ENCODE measurements at places on chromosomes 5 and 9. TPM values are rescaled to one million over a fixed set of nuclear protein-coding genes. Genes with fewer than 3 reads are reported as not detected.

DNA sequence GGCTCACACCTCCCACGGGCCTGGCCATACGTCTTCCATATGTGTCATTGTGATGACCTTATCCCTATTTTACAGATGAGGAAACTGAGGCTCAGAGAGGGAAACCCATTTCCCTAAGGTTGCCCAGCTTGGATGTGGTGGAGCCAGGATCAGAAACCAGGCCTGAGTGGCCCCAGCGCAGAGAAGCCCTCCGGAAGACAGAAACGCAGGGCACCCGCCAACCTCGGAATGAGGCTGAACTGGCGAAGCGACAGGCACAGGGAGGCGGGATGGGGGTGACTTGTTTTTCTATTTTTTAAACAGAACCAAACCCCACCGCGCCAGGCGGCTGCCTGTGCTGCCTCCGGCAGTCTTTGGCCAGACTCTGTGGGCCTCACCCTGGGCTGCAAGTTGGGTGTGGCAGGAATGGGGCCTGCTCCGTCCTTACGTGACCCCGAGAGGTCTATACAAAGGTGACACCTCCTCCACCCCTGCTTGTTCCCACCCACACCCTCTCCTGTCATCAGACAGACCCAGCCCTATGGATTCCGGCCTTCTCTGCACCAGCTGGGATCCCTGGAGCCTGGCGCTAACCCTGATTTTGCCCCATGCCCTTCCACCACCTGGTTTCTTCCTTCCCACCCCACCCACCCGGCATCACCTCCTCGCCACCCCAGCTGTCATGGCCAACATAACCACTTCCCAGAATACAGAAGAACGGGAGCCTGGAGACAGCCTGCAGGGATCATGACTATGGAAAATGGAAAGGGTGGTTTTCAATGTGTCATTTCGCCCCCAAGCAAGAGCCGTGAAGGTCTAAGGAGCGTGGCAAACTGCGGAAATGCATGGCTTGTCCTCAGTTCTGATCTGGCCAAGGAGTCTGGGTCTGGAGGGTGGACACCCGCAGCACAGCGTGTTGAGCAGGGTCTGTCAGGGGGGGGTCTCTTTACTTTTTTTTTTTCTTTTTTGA is 23.6 kb downstream of the PLPP7 start:
- DNase-seq, result no peak

DNA sequence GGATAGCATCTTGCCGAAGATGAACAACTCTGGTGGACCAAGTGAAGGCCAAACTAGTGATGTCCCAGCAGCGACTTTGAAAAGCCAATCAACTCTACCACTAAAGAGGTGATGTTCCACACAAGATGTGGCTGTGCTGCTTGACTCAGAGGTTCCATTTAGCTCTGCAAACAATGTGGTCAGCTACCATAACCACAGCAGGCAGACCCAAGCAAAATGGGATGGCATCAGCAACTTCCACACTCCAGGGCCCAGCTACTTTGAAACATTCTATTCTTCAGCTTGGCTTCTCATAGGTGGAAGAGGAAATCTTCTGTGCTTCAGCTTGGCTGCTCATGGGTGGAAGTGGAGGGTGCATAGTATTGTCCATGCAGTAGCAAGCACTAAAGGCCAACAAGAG is 70.5 kb downstream of the IRX2 start:
- no peak for DNase-seq

TRAPPC13 gene
- 14.0 TPM for total RNA-seq

GRCh38 chr5:135834639-135835529 is at the start of gene SLC25A48:
Gene SLC25A48, plus strand, starts transcription at chr5:135834663. Its CDS starts 185 bp downstream, at chr5:135834848.
- DNase-seq, result peak; percentile 62

DNA sequence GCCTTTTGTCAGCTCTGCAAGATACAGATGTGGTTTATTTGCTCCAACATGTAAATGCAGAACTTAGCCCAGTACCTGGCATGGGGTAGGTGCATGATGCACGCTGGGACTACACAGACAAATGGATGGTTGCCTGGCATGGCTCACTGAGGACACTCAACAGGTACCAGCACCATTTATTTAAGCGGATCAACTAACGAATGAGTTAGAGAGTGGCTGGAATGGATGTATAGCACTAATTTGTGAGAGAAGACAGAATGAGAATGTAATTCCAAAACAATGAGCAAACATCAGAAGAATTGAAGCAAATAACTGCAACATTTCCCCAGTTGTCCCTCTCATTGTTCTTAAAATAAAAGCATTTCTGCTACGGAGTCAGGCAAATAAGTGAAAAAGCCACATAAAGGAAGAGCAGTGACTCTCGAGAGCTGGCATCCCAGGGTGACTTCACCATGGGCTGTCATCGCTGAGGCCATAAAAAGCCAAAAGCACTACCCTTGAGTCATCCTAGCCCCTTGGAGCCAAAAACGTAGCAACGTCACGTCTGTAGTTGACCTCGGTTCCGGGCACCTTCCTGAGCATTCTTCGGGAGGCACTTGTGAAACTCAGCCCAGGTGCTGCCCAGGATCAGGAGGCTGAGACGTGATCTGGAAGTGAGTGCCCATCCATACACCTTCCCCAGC is 290.3 kb downstream of the NSG2 start:
- no peak for DNase-seq

DNA sequence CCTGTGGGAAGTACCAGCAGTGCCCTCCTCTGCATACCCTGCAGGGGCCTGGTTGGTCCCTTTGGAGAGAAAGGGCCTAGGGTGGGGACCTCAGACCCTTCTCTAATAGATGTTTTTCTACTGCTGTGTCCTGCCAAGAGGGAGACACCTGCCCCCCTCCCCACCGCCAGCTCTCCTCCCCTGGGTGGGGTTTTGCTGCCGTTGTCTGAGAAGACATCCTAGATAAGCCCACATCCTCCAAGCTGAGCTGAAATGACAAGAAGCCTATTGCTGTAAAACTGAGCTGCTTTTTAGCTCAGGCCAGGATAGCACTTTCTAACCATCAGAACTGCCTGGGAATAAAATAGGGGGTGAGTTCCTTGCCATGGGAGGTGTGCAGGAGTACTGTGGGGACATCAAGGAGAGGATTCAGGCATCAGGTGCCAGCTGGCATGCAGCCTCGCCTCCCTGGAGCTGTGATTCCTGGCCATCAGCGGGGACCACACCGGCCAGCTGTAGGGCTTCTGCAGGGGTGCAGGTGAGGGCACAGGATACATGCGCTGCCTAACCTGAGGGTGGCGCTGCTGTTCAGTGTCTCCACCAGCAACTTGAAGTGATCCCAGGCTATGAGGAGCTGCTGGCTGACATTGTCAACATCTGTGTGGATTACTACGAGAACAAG is 37.9 kb downstream of the CYFIP2 start:
- no peak for DNase-seq

DNA sequence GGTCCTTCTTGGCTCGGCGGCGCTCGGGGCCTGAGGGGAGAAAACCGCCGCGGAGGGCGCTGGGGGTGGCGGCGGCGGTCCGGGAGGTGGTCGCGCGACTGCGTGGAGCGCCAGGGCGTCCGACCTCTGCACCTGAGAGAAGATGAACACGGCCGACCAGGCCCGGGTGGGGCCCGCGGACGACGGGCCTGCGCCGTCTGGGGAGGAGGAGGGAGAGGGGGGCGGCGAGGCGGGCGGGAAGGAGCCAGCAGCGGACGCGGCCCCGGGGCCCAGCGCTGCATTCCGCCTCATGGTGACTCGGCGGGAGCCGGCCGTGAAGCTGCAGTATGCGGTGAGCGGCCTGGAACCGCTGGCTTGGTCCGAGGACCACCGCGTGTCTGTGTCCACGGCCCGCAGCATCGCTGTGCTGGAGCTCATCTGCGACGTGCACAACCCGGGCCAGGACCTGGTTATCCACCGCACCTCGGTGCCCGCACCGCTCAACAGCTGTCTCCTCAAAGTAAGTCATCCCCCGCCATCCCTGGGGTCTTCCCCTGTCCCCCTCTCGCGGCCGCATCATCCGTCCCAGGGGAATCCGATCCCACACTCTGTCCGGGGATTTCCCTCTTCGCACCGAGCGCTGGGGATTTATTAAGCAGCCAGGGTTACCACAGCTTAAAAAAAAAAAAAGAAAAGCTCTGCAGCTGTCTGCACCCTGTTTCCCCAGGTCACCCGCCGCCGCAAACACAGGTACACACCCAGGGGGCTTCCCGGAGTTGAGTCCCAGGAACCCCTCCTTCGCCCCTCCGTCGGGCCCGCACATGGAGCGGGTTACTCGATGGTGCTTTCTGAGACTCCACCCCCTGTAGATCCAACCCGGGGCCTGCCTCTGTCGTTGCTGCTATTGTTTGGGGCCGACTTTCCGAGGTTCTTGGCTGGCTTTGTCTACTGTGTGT is at the start of gene GTF3C4:
Gene GTF3C4, plus strand, starts transcription at position 8 of the 935 bp plus-strand sequence. Its CDS starts 135 bp downstream, at position 143.
- DNase-seq, result peak; percentile 45

PROB1 gene
- 2.0 TPM for total RNA-seq

DNA sequence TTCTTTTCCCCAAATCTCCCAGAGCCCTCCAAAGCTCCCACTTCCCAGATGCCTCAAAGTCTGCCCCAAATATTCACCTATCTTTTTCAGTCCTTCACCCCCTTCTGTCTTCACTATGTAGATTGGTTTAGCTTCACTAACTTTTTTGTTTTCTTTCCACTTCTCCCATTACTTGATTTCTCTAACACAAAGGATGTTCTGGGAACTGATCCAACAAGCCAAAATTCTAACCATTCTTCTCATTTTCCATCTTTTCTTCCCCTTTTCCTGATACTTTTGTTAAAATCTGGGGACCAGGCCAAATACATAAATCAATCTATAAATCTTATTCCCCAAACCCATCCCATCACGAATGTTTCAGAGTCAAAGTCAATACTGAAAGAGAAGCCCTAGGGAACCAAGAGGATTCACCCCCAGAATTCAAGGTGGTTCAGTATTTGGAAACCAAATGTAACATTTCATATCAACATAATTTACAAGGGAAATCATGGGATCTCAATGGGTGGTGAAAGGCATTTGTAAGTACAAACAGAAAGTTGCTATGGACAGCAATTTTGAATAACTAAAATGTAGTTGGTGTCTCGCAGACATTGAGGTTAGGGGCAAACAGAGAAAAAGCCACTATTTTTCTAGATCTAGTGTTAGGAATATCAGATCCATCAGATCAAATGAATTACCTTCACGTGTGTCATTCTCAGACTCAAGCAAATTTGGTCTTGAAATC is 35.3 kb downstream of the APTX start:
- DNase-seq, result no peak

GRCh38 chr5:74596927-74597326 is 43.6 kb downstream of the ENC1 start:
- no peak for DNase-seq

- DNase-seq, result no peak
These were observed 225.8 kb upstream of the ELL2 start for GRCh38 chr5:96187309-96188027.

GRCh38 chr5:37604290-37604689 is 225.2 kb downstream of the WDR70 start:
- DNase-seq, result no peak

GRCh38 chr9:105389796-105390195 is 58.0 kb upstream of the FSD1L start:
- DNase-seq, result no peak

DNA sequence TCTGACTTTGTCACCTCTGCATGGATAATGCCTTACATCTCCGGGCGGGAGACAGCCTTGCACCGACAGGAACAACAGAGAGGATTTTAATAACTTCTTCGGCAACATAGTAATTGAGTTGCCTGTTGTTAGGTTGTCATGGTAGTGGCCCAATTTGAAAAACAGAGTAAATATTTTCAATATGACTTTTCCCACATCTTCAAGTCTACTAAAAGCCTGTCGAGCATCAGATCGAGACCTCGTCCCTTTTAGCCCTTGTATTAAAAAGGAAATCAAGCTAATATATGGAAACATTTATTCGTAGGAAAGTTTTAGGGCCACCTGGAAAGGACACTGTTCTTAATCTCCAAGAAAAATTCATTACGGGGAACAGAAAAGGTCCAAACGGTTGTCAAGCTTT is 70.8 kb upstream of the FCN2 start:
- DNase-seq, result no peak

DNA sequence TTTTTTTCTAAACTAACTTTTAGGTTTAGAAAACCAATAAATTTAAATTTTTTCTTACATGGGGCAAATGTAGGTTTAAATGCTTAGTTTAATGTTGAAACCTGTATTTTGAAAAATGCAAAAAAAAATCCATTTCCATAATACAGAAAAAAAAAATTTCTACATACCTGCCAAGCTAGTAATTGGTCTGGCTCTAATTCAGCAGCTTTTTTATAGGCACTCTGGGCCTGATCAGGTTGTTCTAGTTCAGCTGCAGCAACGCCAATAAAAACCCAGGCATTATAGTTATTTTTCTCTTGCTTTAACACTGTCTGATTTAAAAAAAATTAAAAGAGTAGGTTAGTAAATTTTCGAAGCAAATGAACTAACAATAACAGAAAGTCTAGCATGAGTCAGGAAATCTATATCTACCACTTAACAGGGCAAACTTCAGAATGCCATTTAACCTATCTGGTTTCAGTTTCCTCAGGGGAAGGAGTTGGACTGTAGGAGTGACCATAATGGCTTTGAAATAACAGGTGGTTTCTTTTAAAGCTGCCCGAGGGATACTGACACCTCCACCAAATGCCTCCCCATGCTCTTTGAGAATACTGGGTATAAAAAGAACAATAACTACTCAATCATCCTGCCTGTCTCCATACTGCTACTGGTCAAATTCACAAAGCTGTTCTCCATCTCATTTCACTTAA is 11.6 kb downstream of the SKIC3 start:
- DNase-seq, result no peak

DNA sequence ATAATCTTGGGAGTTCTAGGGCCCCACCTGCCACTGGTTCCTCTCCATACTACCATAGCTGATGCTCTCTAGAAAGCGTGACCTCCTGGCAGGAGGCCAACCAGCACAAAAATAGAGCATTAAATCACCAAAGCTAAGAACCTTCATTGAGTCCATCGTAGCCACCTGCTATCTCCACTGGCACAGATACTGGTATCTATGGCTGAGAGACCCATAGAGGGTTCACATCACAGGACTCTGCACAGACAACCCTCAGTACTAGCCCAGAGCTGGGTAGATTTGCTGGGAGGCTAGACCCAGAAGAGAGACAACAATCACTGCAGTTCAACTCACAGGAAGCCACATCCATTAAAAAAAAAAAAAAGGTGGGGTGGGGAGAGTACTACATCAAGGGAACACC is 509.1 kb downstream of the DTWD2 start:
- DNase-seq, result no peak

PRXL2C gene
- 4.1 TPM for total RNA-seq

- no peak for DNase-seq
These were observed 9.8 kb upstream of the GLE1 start for GRCh38 chr9:128494746-128495129.

GRCh38 chr9:75138260-75139040 is 50.1 kb downstream of the OSTF1 start:
- no peak for DNase-seq

GRCh38 chr5:138454121-138454520 is 11.2 kb upstream of the EGR1 start:
- no peak for DNase-seq

- peak; percentile 75 for DNase-seq
These were observed 141.2 kb upstream of the ASTN2 start for GRCh38 chr9:117555964-117556629.

- DNase-seq, result no peak
These were observed 31.2 kb downstream of the MRPL36 start for GRCh38 chr5:1768283-1769000.
